ENCODE measurements at places on chromosomes 13 and 19. TPM values are rescaled to one million over a fixed set of nuclear protein-coding genes. Genes with fewer than 3 reads are reported as not detected.
A peak's percentile ranks its signal among the peaks of the same experiment; 100 is the strongest.

The FCER2 gene
- total RNA-seq: not detected

The ZFP36 gene
- total RNA-seq: 29.7 TPM

The TEX101 gene
- not detected for total RNA-seq

- H3K27ac ChIP-seq: no peak overlapping the region
- no peak overlapping the region for H3K4me3 ChIP-seq
- H3K36me3 ChIP-seq: peaks cover 1% of the 10 kb centered on the region
- DNase-seq: no peak
Measured at GRCh38 chr13:113766035-113766800, 7.2 kb downstream of the TMEM255B start.

GRCh38 chr13:80217614-80218456, 123.1 kb downstream of the SPRY2 start:
- peaks cover 18% of the 10 kb centered on the region for H3K4me1 ChIP-seq
- H3K27me3 ChIP-seq: no peaks in the 10 kb centered on the region
- peak overlapping the region; percentile 6 for H3K27ac ChIP-seq
- H3K4me3 ChIP-seq: no peak overlapping the region

GRCh38 chr19:22595918-22596341, 38.2 kb upstream of the ZNF492 start:
- no peaks in the 10 kb centered on the region for H3K27me3 ChIP-seq
- H3K27ac ChIP-seq: no peak overlapping the region
- no peak for DNase-seq

DNA sequence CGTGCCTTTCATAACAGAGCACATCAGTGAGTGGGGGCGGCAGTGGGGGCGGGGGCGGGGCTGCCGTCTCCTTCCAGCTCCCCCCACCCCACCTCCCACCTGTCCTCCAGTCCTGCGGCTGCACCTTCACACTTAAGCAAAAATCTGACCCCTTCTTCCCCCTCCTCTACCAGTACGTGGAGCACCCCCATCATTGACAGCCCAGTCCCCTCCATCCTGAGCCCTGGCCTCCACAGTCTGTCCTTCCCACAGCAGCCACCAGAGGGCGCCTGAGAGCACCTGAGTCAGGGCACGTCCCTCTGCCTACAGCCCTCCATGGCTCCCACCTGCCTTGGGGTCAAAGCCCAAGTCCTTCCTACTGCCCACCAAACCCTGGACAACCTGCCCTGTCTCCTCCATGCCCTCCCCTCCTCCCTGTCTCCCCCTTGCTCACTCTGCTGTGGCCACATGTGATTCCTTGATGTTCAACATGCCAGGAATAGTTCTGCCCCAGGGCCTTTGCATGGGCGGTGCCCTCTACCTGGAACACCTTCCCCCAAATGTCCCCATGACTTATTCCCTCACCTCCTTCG, 4.0 kb downstream of the EBI3 start:
- no peak overlapping the region for H3K27ac ChIP-seq
- H3K36me3 ChIP-seq: no peaks in the 10 kb centered on the region
- peaks cover 11% of the 10 kb centered on the region for H3K4me1 ChIP-seq
- H3K4me3 ChIP-seq: no peak overlapping the region
- peak; percentile 74 for DNase-seq

DNA sequence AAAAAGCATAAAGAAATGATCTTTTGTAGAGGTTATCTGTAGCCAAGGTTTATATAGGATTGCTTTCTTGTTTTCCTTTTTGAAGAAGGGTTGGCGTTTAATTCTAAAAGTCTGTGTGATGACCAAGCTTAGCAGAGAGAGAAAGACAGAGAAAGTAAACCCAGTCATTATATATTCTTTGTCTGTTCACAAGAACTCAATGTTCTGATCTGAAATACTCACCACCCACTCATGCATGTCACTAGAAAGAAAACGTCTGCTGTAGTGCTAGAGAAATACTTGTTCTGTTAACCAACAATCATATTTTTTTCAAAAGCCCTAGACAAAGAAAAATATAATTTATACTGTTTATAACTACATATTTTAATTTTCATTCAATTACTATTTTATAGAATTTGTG, 173.7 kb upstream of the SLITRK5 start:
- no peak overlapping the region for H3K4me3 ChIP-seq
- H3K4me1 ChIP-seq: no peaks in the 10 kb centered on the region
- no peaks in the 10 kb centered on the region for H3K27me3 ChIP-seq
- DNase-seq: no peak

DNA sequence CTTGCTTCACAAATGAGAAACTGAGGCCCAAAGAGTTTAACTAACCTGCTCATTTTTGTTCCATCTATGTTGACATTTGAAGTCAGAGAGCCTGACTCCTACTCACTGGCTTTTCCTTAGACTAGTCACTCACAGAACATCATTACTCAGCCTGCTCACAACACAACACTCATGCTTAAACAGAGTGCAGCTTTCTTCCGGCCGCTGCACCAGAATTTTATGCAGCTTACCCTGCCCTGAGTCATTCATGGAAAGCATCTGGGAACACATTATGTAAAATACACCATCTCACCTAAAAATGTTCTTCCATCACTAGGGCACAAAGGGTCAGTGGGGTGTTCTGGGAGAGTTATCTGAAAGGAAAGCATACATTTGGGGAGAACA, 303.4 kb downstream of the SPRY2 start:
- H3K27me3 ChIP-seq: no peaks in the 10 kb centered on the region
- no peaks in the 10 kb centered on the region for H3K36me3 ChIP-seq
- no peak overlapping the region for H3K4me3 ChIP-seq
- H3K4me1 ChIP-seq: peaks cover 33% of the 10 kb centered on the region

Measured in Caco-2 (cell line).